ENCODE measurements at places on chromosomes 1 and 21. TPM values are rescaled to one million over a fixed set of nuclear protein-coding genes. Genes with fewer than 3 reads are reported as not detected.

The FCER1A gene
- 0.52 TPM for total RNA-seq

The MATN1 gene
- total RNA-seq, result 1.6 TPM

The PLA2G2A gene
- not detected for total RNA-seq

The SLC45A1 gene
- total RNA-seq, result under 0.01 TPM

The USP1 gene
- 24.0 TPM for total RNA-seq

The F11R gene
- 10.4 TPM for total RNA-seq

The NDUFS2 gene
- total RNA-seq, result 147 TPM

The TMEM51 gene
- total RNA-seq, result 4.7 TPM

The C1orf185 gene
- total RNA-seq, result not detected

The NES gene
- total RNA-seq, result 494 TPM

The PFDN2 gene
- total RNA-seq, result 36.5 TPM

The KRTAP19-1 gene
- not detected for total RNA-seq

The KCNC4 gene
- 1.6 TPM for total RNA-seq

The WNT3A gene
- total RNA-seq, result not detected

The WARS2 gene
- 25.6 TPM for total RNA-seq

The RHCE gene
- 0.52 TPM for total RNA-seq

The SPRR1B gene
- not detected for total RNA-seq

The SRGAP2 gene
- 62.1 TPM for total RNA-seq

The TAL1 gene
- total RNA-seq, result 3.1 TPM

The OPRD1 gene
- 0.52 TPM for total RNA-seq

The MARK1 gene
- total RNA-seq, result 9.9 TPM

The IL20 gene
- total RNA-seq, result not detected

The RBM11 gene
- not detected for total RNA-seq

The GPR3 gene
- total RNA-seq, result under 0.01 TPM

The SPRR2A gene
- total RNA-seq, result not detected

The RAP1A gene
- 16.7 TPM for total RNA-seq

The NR1I3 gene
- total RNA-seq, result not detected

The DLGAP3 gene
- not detected for total RNA-seq

The ECM1 gene
- 0.52 TPM for total RNA-seq

The OR11L1 gene
- not detected for total RNA-seq

The ELAPOR1 gene
- under 0.01 TPM for total RNA-seq

The A3GALT2 gene
- total RNA-seq, result not detected

The FCRL5 gene
- total RNA-seq, result not detected

The LRRC8B gene
- total RNA-seq, result 3.7 TPM

The INSRR gene
- 0.52 TPM for total RNA-seq

The STIL gene
- 4.7 TPM for total RNA-seq

The AMY1A gene
- not detected for total RNA-seq

The LCE1B gene
- total RNA-seq, result not detected

The ACP6 gene
- total RNA-seq, result 7.8 TPM

The TRIM67 gene
- total RNA-seq, result under 0.01 TPM

The CDC14A gene
- 17.2 TPM for total RNA-seq

The HSD3B1 gene
- total RNA-seq, result not detected

The TRIM17 gene
- 0.52 TPM for total RNA-seq

The KCNJ6 gene
- 0.52 TPM for total RNA-seq

The RRP15 gene
- total RNA-seq, result 8.9 TPM

The NTMT2 gene
- total RNA-seq, result 0.52 TPM

The FAM43B gene
- total RNA-seq, result 0.52 TPM

The DUSP23 gene
- 7.3 TPM for total RNA-seq

The ACTL8 gene
- total RNA-seq, result not detected

The GLMN gene
- total RNA-seq, result 13.0 TPM

The CAMK1G gene
- not detected for total RNA-seq

The PRAMEF14 gene
- total RNA-seq, result not detected

The GBP4 gene
- 3.7 TPM for total RNA-seq

The HCRTR1 gene
- total RNA-seq, result not detected

The ZC3H12A gene
- total RNA-seq, result 1.0 TPM
